ENCODE measurements at places on chromosomes 16 and 17.

GRCh38 chr17:74446551-74447500 is 14.9 kb downstream of the GPRC5C start:
- DNase-seq, result no peak

DNA sequence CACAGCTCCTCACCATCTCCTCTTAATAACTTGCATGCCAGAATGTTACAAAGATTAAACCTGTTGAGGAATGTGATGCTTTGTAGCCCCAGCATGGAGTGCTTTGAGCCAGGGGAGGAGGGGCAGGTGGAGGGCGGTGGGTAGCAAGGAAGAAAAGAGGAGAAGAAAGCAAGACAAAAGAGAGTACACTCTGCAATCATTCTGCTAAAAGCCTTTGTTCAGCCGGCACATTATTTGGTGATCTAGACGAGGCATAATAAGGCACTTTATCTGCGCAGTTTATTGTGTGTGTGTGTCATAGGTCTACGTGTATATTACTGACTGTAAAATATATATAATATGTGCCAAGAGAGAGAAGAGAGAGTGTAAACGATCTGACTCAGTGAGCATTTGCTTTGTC is 139.1 kb downstream of the SOX9 start:
- DNase-seq, result no peak

GRCh38 chr17:82869536-82869935 is 29.7 kb upstream of the ZNF750 start:
- no peak for DNase-seq

DNA sequence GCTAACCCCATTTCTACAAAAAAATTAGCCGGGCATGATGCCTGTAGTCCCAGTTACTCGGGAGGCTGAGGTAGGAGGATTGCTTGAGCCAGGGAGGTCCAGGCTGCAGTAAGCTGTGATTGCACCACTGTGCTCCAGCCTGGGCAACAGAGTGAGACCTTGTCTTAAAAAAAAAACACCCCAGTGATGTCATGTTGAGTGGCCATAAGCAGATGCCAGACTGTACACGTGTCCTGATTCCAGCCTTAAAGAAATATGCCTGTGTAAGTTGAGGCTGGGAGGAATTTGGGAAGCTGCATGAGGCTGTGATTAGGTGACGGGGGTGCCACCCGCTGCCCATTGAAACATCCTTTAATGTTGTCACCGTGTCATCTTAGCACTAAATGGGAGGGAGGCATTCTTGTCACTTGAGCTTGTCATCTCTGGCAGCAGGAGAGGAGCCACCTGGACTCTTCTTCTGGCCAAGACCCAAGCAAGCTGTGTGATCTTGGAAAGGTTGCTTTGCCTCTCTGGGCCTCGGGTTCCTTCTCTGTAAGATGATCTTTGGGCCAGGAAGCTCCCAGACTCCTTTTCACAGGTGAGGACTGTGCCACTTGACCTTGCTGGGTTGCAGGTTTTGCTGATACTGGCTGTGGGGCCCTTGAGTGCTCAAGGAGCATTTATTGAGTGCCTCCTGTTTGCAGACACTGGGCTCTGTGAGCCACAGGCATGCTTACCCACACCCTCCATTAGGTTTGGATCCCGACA is 98.3 kb upstream of the CIBAR2 start:
- DNase-seq, result no peak

- no peak for DNase-seq
Observed at GRCh38 chr17:43598357-43599045, 52.4 kb upstream of the ETV4 start.

GRCh38 chr16:80147026-80147655 is 393.7 kb upstream of the DYNLRB2 start:
- no peak for DNase-seq

DNA sequence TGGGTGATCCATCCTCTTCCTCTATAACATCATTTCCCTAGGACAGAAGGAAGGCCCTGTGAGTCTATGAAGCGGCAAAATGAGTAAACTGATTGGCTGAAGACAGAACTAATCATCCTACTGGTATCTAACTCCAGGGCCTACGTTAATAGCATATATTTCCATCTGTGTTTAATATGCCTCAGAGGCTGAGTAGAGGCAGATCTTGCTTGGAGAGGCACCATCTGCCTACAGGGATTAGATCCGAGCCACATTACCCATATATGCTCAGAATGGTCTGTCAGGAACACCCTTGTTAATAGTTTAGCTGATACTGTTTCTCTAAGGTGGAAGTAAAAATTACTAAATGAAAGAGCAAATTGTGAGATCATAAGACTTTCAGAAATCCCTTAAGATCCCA is 13.2 kb upstream of the FOXJ1 start:
- no peak for DNase-seq

- DNase-seq, result no peak
Observed at GRCh38 chr16:88130681-88131080, 179.4 kb downstream of the BANP start.

- peak; percentile 82 for DNase-seq
Observed at GRCh38 chr17:4808378-4808767, 1.4 kb downstream of the PLD2 start.

GRCh38 chr16:75081179-75081859 is 35.3 kb downstream of the LDHD start:
- DNase-seq, result no peak

DNA sequence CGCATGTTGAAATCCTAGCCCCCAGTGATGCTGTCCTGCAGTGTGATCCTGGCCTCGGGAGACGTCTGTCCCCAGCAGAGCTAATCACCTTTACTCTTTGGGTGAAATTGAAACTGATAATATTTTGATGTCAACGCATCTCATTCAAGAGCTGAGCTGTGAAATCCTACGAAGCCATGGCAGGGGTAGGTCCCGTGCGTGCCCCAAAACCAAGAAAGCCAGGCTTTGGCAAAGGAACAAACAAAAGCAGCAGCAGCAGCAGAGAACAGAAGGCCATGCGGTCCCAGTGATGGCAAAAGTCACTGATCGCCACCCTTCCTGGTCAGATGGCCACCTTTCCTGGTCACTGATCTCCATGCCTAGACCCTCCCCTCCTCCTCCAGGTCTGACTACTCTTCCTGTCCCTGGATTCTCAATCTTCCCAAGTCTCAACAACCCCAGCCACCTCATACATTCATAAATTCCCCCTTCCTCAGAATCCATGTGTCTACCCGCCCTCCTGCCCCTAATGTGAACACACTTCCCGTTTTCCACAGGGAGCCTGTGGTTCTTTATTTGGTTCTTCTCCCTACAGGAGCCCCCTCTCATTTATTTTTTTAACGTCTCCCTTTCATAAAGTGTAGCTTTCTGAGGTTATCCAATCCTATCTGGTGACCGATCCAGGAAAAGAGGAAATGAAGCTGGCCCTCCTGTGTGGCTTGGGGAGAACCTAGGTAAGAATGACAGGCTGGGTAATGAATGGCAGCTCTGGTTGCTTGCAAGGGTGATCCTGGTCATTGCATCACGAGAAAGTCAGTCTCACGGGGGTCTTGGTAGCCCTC is 50.3 kb downstream of the CPPED1 start:
- no peak for DNase-seq

DNA sequence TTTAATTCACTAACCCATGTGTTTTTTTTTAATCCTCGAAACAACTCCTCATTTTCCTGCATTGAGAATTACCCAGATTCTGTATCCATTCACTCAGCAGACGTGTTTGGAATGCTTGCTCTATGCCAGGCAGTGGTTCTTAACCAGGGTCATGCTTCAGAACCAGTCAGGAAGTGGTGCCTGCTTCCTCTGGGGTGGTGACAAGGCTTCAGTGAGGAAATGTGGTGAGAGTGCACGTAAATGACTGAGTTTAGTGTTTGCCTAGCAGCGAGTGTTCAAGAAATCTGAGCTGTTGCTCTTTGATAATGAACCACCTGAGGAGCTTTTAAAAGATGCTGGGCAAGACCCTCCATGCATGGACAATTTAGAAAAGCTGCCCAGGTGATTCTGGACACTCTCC is 9.9 kb downstream of the ZFP90 start:
- no peak for DNase-seq

DNA sequence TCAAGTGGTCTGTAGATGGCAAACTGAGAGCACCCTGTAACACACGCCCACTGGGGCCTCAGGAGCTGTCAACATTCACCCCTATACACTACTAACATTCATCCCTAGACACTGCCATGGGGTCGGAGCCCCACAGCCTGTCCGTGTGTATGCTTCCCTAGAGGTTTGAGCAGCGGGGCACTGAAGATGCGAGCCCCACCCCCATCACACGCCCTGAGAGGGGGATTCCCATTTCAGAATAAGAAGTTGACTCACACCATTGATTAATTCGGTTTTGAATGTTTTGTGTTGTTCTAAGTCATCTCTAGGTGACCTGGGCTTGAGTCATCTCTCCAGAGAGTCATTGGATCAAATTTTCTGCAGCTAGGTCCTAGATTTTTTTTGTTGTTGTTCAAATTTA is 37.3 kb upstream of the MMD start:
- DNase-seq, result no peak

GRCh38 chr17:44539673-44540072 is 17.6 kb upstream of the FZD2 start:
- no peak for DNase-seq

GRCh38 chr17:37700881-37701280 is 44.0 kb downstream of the HNF1B start:
- no peak for DNase-seq

DNA sequence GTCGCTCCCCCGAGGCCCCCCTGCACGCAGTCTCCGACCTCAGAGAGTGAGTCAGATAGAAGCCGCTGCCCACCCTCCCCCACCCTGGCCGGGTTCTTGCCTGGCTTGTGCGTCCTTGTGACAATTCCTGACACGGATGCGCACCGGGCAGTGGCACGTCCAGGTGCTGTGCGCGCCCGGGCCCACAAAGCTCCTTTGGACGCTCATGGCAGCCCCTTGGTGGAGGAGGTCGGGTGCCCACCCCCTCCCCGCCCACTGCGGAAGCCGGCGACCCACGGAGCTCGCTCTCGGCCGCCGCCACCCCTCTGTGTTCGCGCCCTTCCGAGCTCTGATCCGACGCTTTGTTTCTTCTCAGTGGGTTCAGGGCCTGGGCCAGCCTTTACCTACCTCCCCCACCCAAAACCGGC is 662 bp upstream of the TUBB3 start:
- DNase-seq, result peak; percentile 83

DNA sequence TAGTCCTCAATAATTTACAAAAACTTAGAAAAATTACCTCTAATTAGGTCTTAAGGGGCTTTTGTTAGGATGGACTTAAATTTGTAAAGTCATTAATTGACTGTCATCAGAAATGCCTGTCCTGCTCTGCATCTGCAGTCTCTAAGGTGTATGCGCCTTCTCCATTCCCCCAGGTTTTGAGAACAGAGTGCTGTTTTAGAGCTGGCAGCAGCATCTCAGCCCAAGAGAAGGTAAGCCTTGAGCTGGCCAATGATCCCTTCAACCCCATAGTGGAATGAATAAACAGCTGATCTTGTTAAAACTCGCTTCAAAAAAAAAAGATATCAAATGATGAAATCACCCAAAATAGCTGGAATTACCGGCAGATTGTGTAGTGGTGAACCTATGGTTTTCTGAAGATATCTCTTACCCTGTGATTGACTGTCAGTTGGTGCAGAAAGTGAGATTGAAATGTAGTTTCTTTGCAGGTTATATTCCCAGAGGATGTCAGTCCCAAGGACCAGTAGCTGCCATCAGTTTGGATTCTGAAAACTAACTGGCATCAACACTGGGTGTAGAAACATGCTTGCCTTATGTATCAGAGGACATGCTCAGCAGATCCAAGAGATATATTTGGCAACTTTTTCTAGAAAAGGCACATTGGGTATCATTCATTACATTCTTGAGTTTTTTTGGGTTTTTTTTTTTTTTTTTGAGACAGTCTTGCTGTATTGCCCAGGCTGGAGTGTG is 25.7 kb downstream of the TRPV2 start:
- no peak for DNase-seq

DNA sequence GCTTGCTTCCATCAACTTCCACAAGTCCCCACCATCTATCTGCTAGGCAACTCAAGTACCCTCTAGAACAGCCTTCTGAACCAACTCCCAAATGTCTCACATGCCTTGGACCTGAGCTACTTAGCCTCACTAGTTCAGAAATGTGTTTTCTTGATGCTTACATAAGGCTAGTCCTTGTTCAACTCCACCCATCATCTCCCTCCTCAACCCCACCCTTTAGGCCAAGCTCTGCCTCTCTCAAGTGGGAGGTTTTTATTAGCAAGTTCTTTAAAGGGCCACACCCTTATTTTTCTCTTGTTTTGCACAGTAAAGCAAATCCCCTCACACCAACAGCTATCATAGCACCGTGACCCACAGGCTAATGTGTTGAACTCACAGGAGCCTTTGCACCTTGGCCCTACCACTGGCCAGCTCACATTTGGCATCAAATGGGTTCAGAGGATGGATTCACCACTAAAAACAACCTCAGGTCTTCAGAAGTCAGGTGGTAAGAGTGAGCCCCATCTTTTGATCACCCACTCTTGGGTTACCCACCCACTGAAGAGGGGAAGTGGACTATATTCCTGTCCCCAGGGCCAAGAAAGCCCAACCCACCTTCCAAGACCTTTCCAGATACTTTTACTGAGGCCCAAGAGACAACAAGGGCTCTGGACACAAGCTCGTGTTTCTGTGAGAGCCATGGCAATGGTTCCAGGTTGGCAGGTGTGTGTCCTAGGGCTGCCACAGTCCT is 12.2 kb downstream of the PIK3R5 start:
- DNase-seq, result no peak

- DNase-seq, result no peak
Observed at GRCh38 chr16:52497067-52497816, 49.7 kb downstream of the TOX3 start.

DNA sequence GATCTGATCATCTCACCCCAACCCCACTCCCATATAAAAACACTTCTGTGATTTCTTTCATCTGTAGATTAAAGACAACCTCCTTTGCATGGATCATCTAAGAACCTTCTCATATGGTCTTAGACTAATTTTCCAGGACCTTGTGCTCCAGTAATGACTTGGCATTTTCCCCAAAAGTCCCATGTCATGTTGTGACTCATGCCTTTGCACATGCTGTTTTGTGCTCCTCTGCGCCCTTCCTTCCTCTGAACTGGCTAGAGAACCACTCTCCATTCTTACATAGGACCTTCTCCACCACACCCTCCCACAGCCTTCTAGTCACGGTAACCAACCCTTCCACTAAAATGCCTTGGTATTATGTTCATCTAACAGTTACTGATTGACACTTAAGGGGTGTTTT is 99.5 kb upstream of the AXIN2 start:
- no peak for DNase-seq

GRCh38 chr17:49924116-49924515 is 44.9 kb upstream of the DLX4 start:
- no peak for DNase-seq

DNA sequence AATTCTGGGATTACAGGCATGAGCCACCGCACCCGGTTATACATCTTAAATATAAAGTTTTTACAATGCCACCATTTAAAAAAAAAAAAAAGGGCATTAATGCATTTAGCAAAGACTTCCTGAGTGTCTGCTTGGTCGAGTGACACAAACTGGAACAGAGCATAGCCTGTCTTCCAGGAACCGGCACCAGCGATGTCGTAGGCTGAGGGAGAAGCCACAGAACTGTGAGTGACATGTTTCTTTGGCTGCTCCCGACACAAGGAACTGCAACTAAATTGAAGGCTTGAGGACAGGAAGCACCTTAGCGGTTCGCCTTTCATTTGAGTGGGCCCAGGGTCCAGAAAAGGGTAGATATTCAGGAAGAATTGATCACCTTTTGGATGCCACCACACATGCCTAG is 717.8 kb downstream of the MAF start:
- no peak for DNase-seq

- DNase-seq, result peak; percentile 49
Observed at GRCh38 chr16:528111-529011, 849 bp downstream of the CAPN15 start.
